ENCODE measurements at places on chromosomes 5 and 9.

- no peak for DNase-seq
Measured at GRCh38 chr5:15371184-15371583, 128.8 kb upstream of the FBXL7 start.

GRCh38 chr9:138071731-138072130 lies 194.1 kb downstream of the CACNA1B start:
- no peak for DNase-seq

DNA sequence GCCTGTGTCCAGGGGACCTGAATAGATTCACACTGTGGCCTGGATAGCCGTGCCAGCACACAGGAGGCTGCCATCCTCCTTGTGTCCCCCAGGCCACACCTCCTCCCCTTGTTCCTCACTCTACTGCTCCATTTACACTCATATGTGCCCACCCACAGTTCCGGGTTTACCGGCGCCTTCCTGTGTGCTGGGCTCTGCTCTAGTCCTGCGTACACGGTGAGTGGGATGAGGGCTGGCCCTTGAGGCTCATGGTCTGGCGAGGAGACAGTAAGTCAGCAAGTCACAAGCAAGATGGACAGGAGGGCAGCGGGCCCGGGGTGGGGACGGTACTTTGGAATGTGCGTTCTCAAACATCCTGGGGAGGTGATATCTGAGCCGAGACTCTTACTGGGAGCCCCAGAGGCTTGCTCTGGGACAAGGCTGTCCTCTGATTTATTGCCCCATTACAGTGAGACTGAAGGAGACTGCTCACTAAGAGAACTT lies 32.4 kb upstream of the NXNL2 start:
- DNase-seq, result no peak

DNA sequence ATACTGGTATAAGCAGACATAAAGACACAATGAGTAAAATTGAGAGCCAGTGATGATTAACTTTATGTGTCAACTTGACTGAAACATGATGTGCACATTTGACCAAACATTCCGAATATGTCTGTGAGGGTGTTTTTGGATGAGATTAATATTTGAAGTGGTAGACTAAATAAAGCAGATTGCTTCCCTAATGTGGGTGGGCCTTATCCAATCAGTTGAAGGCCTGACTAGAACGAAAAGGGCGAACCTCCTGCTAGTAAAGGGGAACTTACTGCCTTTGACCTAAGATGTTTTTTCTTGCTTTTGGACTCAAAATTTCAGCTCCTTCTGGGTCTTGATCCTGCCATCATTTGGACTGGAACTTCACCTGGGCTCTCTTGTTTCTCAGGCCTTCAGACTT lies 1387.7 kb upstream of the CDH6 start:
- DNase-seq, result no peak

DNA sequence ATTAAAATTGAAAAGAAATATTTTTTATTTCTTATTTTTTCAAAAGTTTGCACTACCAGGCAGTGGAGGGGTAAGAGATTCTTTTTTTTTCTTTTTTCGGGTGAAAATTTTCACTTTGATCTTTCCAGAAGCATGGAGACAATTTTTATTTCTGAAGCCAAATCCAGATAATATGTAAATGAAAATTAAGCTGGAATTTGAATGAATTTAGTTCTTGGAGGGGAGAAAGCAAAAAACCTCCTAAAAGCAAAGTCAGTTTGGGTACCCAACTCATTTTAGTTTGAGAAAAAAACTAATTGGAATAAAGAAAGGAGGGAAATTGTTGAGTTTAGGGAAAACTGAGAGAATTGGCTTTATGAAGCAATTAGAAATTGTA lies 872 bp downstream of the ZNF618 start:
- DNase-seq, result no peak

- no peak for DNase-seq
Measured at GRCh38 chr5:93800988-93801811, 59.8 kb upstream of the POU5F2 start.

- DNase-seq, result no peak
Measured at GRCh38 chr5:77560677-77561263, 68.7 kb upstream of the WDR41 start.

- no peak for DNase-seq
Measured at GRCh38 chr5:387491-388265, 55.3 kb upstream of the EXOC3 start.

DNA sequence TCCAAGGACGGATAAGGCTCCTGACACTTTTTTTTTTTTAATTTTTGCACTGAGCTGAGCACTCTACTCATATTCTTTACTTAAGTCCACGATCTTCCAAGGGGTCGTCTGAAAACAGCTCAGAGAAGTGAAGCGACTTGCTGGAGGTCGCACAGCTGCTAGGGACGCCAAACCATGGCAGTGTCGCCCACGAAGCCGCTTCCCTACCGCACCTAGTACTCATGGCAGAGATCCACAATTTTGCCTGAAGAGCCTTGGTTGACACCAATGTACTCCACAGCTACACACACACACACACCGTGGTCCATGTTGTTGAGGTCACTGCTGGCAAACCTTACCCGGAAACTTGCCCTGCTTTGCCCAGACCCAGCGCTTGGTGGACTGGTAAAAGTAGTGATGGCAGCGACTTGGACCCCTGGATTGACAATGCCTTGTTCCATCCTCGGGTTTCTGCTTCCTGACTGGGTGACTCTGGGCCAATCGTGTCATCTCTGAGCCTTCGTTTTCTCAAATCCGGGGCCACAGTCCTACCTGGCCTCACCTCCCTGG lies 521 bp upstream of the SLIT3 start:
- no peak for DNase-seq

DNA sequence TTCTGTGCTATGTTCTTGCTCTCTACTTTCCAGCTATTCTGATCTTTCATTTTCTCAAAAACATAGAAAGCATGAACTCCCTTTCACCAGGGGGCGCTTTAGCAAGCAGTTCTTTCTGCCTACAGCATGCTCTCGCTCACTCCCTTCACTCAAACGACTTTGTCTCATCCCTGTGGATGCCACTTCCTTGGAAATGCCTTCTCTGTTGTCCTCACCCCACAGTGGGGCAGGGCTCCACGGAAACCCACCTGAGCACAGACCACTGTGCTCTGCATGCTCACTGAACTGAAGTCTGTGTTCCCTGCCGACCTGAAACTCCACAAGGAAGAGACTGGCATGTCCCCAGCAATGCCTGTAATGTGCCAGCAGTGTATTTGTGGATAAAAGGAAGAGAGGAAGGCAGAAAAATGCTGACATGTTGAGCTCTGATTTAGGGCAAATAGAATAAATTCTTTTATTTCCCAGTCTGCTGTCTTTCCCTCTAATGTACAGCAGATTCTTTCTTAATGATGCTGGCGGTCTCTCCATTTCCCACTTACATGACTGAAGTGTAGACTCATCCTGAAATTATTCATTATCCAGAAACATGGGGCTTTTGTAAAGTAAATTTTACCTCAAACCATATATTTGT lies 4.9 kb upstream of the ROR2 start:
- no peak for DNase-seq

GRCh38 chr9:88960632-88961031 lies 30.6 kb upstream of the S1PR3 start:
- no peak for DNase-seq

- no peak for DNase-seq
Measured at GRCh38 chr5:139659695-139660101, 11.5 kb downstream of the CXXC5 start.

- DNase-seq, result no peak
Measured at GRCh38 chr9:93680443-93681268, 104.3 kb downstream of the PHF2 start.

DNA sequence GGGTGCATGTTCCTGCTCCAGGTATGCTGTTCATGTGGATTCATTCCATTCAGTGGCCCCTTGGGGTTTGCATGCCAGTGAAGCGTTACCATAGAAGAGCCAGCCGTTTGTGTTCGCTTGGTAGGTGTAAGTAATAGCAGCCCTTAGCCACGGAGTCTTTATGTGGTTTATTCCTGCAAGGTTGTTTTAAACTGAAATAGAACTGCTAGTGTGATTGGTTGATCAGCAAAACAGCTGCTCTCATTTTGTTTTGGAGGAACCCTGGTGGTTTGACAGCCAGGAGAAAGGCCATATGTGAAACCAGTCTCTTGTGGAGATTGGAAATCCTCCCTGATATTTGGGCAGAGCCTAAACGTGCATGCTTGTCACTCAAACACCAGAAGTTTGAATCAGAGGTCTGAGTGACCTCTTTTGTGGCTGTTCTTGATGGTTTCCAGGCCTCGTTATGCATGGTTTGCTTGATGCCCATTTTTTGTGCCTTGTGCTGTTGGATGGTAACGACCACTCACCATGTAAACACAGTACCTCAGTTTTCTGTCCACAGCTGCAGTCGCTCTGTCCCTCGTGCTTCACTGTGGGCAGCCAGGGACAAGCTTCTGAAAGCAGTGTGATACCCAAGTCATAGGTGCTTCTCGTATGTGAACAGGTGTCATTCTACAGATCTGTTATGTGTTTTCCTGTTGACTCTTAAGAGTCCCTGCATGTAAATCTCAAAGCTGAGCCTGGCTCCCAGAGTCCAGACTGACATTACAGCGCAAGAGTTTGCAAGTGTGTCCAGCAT lies 58.3 kb upstream of the NXNL2 start:
- no peak for DNase-seq

- no peak for DNase-seq
Measured at GRCh38 chr5:96316487-96316886, 116.6 kb downstream of the PCSK1 start.

GRCh38 chr5:82628364-82628910 lies 350.3 kb upstream of the RPS23 start:
- DNase-seq, result no peak

- no peak for DNase-seq
Measured at GRCh38 chr5:179192891-179193470, 132.8 kb downstream of the ZNF354C start.

DNA sequence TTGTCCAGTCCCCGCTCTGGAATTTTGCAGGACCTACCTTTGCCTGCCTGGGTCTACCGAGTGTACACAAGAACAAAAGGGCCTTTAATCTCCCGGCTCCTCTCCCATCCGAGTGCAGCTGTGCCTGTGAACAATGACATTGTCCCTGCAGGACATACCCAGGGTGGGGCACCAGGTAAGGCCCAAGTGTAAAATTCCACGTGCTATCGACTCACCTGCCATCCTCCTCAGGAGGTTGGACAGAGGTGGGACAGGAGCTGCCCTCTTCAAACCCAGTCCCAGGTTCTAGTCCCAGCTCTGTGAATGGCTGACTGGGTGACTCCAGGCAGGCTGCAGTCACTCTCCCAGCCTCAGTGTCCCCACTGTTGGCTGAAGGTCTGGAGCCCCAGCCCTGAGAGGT lies 159.6 kb upstream of the ALDH1B1 start:
- no peak for DNase-seq

GRCh38 chr9:32783168-32783891 lies at the start of gene TMEM215:
Gene TMEM215 (plus strand): TSS chr9:32783540. CDS start chr9:32784184, 644 bp downstream.
- DNase-seq, result no peak

DNA sequence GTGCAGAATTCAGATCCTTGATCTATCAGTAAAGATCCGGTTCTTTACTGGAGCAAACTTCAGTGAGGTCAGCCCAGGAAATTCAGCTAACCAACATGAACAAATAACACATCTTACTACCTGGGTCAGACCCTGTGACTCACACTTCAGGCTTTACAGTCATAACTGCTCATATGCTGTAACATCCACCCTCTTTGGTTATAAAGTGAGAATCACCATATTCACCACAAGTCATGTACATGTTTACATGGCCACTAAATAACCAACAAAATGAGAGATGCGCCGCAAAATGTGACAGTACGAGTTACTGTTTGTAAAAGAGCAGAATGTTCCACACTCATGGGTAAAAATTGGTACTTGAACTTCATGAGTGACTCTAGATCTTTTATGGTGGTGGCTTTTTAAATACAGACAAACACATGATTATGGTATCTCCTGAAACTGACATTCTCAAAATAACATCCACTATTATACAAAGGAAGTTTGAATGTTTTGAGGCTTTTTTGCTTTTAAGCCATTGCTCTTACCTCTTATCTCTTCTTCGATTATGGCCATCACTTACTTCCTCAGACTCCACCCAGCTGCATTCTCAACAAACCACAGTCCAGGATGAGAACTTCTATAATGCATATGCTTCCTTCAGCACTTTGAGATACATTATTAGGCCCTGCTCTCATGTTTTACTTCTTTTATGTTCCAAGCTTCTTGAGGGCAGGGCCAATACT lies 516.6 kb downstream of the RAB3C start:
- no peak for DNase-seq

DNA sequence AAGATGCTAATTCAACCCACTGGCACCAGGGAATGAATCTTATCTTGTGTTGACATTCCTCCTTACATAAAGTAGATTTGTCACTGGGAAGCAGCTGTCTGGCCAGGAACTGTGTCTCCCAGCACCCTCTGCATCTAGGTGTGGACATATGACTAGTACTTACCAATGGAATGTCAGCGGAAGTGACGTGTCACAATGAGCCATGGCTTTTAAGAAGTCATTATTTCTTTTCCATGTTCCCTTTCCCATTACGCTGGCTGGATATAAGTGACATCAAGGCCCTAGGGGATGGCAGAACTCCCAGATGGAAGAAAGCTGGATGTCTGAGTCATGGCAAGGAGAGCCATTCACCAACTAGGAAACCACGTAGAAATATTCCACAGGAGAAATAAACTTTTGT lies 84.7 kb upstream of the MAST4 start:
- no peak for DNase-seq

DNA sequence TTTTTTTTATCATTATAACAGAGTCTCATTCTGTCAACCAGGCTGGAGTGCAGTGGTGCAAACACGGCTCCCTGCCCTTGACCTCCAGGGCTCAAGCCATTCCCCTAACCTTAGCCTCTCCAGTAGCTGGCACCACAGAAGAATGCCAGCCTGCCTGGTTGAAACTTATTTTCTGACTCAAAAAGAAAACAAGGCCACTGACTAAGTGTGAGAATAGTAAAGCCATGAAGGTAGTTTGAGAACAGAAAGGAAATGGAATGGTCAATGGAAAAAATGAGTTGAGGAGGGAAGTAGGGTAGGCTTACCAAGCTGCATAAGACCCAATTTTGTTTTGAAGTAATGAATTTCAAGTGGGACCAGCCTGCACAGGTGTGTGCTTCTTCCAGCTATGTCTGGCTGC lies 82.8 kb upstream of the RORB start:
- no peak for DNase-seq

GRCh38 chr9:127162864-127163365 lies 40.5 kb upstream of the ANGPTL2 start:
- DNase-seq, result no peak

DNA sequence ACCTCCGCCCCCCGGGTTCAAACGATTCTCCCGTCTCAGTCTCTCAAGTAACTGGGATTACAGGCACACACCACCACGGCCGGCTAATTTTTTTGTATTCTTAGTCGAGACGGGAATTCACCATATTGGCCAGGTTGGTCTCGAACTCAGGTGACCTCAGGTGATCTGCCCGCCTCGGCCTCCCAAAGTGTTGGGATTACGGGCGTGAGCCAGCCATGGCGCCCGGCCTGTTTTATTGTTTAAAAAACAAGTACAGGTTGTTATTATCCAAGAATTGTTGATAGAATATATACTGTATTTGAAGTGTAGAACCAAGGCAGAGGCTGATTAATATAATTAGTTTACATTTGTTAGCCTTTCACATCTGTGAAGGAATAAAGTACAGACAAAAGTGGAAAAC lies 8.9 kb downstream of the PARP8 start:
- DNase-seq, result no peak

DNA sequence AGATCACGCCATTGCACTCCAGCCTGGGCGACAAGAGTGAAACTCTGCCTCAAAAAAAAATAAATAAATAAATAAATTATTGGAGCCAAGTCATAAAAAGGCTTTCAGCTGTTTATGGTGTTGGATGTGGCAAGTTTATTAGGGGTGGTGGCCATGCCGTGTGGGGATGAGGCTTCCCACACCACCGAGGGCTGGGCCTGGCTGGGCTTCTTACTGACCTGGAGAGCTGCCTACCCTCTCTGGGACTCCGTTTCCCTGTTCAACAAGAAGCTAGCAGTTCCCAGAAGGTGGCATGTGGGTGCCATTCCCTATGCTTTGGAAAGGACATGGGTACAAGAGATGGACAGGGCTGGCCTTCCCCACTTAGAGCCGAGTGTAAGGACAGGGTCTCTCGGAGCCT lies 22.6 kb downstream of the GPRIN1 start:
- DNase-seq, result no peak
